ENCODE measurements at places on chromosomes 12 and 14. TPM values are rescaled to one million over a fixed set of nuclear protein-coding genes. Genes with fewer than 3 reads are reported as not detected.

Gene SOAT2
- not detected for total RNA-seq

Gene ENO2
- total RNA-seq: 11.9 TPM

Gene CLEC1A
- total RNA-seq: 1.3 TPM

- no peak for DNase-seq
Observed at GRCh38 chr12:13022851-13023271, 21.3 kb upstream of the FAM234B start.

GRCh38 chr12:31578632-31579031 lies 12.3 kb downstream of the DENND5B start:
- DNase-seq: no peak

DNA sequence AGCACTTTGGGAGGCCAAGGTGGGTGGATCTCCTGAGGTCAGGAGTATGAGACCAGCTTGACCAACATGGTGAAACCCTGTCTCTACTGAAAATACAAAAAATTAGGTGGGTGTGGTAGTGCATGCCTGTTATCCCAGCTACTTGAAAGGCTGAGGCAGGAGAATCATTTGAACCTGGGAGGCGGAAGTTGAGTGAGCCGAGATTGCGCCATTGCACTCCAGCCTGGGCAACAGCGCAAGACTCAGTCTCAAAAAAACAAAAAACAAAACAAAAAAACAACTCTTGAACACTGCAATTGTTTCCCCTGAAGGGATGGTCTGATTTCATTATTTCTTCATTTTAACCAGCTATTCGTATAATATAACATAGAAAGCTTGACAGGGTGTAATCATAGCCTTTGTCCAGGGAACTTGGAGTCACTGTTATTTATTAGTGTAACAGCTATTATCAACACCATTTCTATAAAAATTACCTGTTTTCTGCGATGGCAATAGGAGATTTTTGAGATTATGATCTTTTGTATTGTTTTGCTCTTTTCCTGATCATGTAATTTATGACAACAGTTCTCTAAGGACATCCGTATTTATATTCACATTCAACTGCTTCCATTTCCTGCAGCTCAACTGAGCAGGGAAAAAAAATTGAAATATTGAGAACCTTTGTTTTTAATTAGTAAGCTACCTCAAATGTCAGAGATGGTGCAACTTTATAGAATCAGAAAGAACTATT lies 94.7 kb downstream of the DIP2B start:
- no peak for DNase-seq

- no peak for DNase-seq
Observed at GRCh38 chr14:100747021-100747586, 20.4 kb downstream of the DLK1 start.

DNA sequence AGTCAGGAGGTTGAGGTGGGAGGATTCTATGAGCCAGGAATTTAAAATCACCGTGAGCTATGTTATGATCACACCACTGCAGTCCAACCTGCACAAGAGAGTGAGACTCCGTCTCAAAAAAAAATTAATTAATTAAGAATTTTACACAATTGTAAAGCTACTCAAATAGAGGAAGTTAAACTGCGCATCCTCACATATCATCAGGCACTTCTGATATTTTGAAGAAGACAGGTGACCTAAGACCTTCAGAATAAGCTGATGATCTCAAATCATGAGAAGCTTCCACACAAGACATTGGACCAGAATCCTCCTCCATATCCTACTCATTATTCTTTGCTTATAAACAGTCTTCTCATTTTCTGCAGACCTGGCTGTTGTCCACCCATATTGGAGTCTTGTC lies 800.9 kb downstream of the TMEM121 start:
- DNase-seq: no peak

All from body of pancreas (tissue), 4 donors.